ENCODE measurements at places on chromosomes 6 and 20.

- no peak for DNase-seq
Measured at GRCh38 chr6:125453516-125453915, 151.7 kb upstream of the HDDC2 start.

GRCh38 chr6:20877008-20877937 is 343.0 kb downstream of the CDKAL1 start:
- DNase-seq, result peak; percentile 95

DNA sequence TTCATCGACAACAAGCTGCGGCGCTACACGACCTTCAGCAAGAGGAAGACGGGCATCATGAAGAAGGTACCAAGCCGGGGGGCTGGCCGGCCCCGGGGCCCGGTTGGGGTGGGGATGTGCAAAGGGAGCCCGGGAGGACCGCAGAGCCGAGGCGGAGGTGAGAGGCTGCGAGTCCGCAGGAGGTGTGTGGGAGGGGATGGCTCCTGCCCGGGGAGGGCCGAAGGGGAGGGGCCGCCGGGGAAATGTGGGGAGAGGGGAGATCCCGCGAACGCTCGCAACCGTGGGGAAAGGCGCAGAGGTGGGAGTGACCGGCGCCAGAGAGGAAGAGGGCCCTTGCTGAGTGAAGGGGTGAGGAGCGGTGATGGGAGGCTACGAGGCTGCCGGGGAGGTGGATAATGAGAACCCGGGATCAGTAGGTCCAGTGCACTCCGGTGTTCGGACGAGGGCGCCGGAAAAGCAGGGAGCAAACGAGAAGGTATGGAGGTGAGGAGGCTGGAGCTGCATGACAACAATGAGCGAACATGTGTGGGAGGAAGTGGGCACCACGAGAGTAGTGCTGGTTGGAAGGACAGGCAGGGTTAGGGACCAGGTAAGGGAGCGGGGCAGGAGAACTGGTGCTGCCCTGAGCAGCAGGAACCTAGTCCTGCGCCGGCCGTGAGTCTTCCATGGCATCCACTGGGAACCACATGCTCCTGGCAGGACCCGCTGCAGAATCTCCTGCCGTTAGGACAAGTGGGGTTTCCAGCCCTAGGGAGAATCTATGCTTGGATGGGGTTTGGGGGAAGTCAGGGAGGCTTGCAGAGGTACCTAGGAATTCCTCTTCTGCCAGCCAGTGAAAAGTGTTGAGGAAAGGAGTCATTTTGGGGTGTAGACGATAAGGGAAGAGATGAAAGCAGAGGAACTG is 1.3 kb downstream of the SRF start:
- peak; percentile 39 for DNase-seq

- no peak for DNase-seq
Measured at GRCh38 chr20:64036346-64037198, 590 bp downstream of the C20orf204 start.

DNA sequence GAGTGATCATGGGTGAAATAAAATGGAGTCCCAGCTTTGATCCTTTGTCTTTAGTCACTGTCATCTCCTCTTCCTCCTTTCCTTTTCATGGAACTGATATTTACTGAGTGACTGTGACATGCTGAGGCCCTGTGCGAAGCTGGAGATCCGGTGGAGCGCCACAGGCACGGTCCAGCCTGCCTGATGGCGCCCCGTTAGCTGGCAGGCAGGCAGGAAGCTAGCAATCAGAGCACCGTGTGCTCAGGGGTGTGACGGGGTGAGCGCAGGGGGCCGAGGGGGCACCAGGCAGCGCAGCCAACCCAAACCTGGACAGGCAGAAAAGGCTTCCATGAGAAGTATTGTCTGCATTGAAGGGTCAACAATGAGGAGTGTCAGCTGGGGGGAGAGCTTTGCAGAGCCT is 100.2 kb upstream of the AKAP12 start:
- DNase-seq, result no peak

GRCh38 chr6:114471450-114471849 is 128.6 kb upstream of the HS3ST5 start:
- DNase-seq, result no peak

DNA sequence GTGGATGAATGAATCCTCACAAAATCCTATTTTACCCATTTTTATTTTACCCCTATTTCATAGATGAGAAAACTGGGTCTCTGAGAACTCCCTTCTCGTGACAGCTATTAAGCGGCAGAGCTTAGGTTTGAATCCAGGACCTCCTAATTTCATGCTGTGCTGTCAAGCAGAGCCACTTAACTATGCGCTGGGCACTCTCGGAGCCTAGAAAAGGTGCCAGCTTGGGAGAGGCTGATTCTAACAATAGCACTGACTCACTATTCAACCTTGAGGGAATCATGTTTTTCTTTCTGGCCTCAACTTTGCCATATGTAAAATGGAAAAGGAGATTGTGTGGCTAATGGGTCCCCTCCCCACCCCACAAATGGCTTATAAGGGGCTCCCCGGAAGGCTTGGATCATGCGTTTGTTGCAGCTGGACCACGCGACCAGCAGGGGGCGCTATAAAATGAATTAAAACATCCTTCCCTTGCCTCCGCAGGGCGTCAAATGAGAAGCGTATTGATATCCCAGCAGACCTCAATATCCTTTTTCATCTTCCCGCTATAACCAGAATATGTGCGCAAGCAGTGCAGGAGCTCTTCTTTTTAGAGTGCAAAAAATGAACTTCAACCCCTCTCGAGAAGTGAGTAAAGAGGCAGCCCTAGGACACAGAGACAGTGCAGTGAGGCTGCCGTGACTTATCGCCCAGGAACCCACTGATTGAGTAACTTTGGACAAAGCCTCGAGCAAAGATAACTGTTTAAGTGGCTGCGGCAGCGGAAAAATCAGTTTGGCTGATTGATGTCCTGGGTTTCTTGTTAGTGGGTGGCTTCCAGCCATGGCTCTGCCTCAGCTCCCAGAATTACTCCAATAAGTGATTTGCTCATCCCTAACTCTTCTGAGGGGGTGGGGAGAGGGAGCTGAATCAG is 12.8 kb upstream of the PDYN start:
- peak; percentile 47 for DNase-seq

DNA sequence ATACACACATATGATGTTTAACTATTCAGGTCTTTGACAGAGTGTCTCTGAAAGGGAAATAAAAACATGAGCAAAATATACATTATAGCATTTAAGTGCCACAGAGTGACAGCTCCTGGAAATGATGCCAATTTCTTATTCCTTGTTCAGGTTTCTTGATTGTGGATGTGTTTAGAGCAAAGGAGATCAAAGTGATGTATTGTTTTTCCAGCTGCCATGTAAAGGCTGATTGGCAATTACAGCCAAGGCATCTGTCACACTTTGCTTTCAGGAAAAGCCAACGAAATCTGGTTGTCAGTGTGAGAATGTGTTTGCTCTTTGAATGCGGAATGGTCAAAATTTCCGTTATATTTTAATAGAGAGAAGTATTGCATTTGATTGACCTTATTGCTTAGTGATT is 347.8 kb upstream of the FLRT3 start:
- DNase-seq, result no peak

GRCh38 chr20:33065785-33066184 is 12.1 kb downstream of the BPIFB3 start:
- DNase-seq, result no peak

DNA sequence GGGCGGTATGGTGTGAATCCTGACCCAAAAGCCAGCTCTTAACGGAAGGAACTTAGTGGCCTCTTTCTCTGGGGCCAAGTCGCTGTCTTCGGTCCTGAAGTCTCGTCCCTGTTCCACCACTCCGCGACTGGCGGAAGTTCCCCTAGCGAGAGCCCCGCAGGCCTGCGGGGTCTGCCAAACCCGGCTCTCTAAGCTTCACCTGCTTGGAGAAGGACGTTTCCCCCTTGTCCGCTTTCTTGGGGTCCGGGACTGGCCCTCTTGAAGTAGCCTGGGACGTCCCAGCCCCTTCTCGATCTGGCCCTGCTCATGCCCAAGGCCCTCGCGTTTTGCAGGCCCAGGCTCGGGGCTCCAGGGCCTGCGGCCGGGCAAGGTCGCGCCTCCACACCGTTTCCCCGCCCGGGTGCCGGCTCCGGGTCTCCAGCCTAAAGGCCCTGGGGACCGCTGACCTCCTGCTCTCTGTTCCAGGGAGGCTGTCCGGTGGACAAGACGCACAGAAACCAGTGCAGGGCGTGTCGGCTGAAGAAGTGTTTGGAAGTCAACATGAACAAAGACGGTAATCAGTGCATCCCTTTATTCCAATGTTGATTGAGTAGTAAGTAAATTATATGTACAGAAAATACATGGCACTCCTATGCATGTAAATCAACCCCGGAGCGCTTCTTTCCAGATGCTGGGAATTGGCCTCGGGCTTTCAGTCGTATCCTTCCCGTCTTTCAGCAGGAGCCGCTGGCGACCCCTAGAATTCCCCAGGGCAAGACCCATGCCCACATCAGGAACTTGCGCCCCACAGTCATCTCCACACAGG is 8.8 kb downstream of the NR2E1 start:
- DNase-seq, result peak; percentile 58

DNA sequence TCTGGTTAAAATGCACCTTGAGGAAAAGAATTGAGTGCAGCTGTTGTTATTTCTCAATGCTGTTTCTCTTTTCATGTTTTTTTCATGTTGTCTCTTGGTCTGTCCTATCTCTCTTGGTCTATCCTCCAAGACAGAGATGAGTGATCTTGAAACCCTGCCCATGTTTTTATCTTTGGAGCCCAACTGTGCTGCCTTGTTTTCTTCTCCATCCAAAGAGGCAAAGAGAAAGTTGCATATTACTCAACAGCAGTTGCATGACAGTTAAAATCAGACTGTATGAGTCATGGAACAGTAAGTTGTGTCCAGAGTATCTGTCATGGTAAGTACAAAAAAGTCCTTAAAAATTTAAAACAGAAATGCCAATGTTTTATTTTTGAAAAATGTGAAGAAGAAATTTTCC is 26.2 kb downstream of the BCAS1 start:
- peak; percentile 73 for DNase-seq

DNA sequence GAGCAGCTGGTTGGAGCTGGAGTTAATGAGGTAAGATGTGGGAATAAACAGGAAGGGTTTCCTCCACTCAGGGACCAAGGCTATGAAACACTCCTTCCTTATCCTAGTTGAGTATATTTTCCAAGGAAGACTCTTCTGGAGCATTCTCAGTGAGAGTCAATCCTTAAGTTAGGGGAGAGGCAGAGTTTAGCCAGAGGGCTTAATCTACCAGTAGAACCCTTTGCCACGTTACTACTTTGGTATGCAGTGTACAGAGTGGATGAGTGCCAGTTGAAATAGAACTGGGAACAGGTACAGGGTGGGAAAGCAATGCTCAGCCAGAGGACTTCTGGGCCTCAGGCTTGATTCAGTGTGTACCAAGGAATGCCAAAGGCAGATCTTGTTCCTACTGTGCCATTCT is 114.3 kb downstream of the UBE3D start:
- DNase-seq, result peak; percentile 65
